Adipocyte (in vitro differentiated cells): ENCODE measurements at places on chromosomes 16 and 17.

DNA sequence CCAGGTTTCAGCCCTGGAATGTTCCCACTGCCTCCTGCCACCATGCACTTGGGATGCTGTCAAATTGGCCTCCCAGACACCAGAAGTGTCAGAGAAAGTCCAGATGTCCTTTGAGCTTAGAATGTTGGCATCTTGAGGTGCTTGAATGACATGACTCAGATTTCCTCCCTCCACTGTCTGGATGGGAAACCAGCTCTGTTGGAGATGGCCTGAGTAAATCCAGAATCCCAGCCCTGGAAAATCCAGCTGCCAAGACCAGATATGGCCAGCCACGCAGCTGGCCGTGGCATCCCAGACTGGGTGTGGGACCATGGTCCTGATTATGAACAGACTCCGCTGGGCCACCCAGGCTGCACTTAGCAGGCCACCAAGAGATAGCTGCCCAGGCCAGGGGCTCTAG, 57.0 kb upstream of the CLEC3A start:
- no peak for DNase-seq

GRCh38 chr16:12881182-12881581, 20.2 kb upstream of the SHISA9 start:
- DNase-seq, result no peak

GRCh38 chr17:69949973-69950695, 124.9 kb upstream of the KCNJ16 start:
- no peak for DNase-seq

- no peak for DNase-seq
These were observed 19.0 kb downstream of the IRF8 start for GRCh38 chr16:85917959-85918358.

DNA sequence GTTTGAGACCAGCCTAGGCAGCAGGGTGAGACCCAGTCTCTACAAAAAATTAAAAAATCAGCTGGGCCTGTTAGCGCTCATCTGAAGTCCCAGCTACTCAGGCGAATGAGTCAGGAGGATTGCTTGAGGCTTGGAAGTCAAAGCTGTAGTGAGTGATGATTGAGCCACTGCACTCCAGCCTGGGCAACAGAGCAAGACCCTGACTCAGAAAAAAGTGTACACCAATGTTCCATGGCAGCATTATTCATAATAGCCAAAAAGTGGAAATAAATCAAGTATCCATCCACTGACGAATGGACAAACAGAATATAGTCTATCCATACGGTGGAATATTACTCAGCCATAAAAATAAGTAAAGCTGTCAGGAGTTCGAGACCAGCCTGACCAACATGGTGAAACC, 2.6 kb downstream of the NMRAL1 start:
- no peak for DNase-seq

GRCh38 chr17:77456951-77457548, 316.3 kb downstream of the SEC14L1 start:
- DNase-seq, result no peak

DNA sequence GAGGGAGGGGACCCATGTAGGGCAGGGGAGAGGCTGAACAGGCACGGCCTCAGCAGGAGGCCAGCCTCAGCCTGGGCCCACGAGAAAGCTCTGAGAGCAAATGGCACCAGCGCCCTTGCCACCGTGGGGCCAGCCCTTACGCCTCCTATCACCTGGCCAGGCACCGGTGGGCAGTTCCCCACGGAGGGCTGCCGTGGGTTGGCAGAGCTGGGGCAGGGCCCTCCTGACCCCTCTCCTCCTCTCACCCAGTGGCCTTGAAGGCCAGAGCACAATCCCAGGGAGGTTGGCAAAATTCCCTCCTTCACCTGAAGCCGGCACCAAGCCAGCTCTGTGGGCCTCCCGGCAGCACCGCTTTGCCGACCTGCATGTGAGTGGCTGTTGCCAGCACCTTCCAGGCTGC, 53.1 kb upstream of the ENPP7 start:
- DNase-seq, result no peak

DNA sequence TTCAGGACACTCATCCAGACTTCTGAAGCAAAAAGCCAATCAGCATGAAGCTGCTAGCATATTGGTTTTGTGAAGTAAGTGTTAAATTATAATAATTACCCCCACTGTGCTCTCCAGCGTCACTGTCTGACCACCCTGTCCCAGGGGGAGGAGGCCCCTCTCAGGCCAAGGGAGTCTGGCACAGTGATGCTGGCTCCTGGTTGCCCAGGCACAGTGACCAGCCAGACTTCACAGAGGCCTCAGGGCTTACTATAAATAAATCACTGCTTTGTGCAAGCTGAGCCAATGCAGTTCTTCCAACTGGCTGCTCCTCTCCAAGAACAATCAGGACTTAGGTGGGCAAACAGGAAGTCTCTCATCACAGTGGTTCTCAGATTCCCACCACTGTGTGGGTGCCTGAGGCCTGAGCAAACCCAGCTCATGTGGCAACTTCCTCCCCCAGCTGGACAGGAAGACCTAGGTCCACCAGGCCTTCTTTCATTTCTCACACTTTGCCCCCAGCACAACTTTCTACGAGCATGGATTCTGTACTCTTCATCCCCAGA, 1.7 kb upstream of the DBNDD1 start:
- DNase-seq, result no peak

DNA sequence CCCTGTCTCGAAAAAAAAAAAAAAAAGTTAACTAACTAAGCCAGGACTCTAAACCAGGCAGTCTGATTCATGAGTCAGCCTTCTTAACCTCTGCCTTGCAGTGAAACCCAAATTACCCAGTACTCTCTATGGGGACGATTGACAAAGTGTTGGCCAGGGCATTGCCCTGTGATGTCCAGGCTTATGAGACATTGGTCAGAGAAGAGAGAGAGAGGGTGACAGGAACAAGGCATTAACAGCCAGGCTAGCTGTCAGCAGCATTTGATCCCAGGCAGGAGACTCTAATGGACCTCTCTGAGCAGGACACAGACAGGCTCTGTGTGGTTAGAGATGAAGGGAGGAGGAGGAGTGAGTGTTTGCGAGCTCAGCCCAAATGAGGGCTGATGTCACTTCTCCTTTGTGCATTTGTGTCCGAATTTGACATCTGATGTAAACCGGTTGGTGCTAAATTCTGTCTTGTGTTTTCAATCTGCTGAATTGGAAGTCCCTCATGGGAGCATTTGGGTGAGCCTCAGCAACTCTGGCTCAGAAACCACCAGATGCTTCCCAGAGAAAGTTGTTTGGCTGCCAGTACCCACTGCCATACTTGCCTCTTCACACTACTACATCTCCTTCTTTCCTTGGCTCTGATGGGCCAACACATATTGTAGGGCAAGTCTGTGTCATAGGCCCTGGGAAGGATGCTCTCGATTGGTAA, 4.3 kb upstream of the MYL4 start:
- DNase-seq, result peak; percentile 46

DNA sequence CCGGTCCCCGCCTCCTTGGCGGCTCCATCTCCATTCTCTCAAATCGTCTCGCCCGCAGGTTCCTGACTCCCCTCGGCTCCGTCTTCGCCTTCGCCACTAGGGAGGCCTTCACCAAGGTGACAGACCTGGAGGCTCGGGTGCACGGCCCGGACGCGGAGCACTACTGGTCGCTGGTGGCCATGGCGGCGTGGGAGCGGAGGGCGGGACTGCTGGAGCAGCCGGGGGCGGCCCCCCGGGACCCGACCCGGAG, 862 bp downstream of the GLTPD2 start:
- DNase-seq, result no peak

DNA sequence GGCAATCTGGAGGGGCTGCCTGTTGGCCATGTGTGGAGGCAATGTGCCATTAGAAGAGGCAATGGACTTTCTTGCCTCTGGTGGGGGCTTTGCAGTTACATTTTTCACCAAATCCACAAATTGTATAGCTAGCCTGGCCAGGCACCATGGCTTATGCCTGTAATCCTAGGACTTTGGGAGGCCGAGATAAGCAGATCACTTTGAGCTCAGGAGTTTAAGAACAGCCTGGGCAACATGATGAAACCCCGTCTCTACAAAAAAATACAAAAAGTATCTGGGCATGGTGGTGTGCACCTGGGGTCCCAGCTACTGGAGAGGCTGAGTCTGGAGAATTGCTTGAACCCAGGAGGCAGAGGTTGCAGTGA, 2.7 kb upstream of the RNF112 start:
- DNase-seq, result no peak

DNA sequence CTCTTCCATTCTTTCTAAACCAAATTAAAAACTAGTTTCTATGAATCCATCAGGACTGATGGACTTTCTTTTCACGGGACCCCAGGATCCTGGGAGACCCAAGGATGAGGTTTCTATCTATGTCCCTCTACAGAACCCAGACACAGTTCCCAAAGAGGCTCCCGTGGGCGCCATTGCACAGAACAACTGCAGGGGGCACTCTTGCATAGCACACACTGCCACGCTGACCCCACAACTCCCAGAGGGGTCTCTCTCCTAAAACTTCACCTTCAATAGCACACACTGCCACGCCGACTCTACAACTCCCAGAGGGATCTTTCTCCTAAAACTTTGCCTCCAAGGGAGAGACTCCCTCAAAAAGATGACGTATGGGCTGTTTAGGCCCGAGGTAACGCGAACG, 9.0 kb downstream of the ABR start:
- no peak for DNase-seq

- DNase-seq, result no peak
These were observed 52.9 kb upstream of the SEC14L1 start for GRCh38 chr17:77087650-77088454.

GRCh38 chr16:66740010-66740409, 11.4 kb downstream of the DYNC1LI2 start:
- peak; percentile 78 for DNase-seq

GRCh38 chr16:19344224-19344801, 58.8 kb downstream of the CLEC19A start:
- DNase-seq, result no peak

- DNase-seq, result peak; percentile 86
These were observed 22.2 kb downstream of the KRT23 start for GRCh38 chr17:40915199-40915661.

GRCh38 chr17:80835816-80836657, 155.6 kb upstream of the CHMP6 start:
- DNase-seq, result no peak

GRCh38 chr17:30391534-30391933, 12.8 kb downstream of the CPD start:
- DNase-seq, result no peak

GRCh38 chr16:14436401-14436955, 193.6 kb downstream of the PARN start:
- no peak for DNase-seq

DNA sequence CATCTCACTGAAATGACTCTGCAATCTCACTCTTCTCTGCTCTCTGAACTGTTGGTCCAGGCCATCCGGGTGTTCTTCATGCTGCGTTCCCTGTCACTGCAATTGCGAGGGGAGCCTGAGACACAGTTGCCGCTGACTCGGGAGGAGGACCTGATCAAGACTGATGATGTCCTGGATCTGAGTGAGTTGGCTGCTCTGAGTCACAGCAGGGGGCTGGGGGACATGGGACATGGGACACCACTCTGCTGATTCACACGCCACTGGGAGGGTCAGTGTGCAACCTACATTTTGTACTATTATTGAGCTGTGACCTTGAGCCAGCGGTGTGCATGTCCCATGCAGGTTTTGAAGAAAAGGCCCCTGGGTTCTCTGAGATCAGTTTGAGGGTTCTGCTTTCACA, 116.5 kb downstream of the CLEC16A start:
- DNase-seq, result no peak

DNA sequence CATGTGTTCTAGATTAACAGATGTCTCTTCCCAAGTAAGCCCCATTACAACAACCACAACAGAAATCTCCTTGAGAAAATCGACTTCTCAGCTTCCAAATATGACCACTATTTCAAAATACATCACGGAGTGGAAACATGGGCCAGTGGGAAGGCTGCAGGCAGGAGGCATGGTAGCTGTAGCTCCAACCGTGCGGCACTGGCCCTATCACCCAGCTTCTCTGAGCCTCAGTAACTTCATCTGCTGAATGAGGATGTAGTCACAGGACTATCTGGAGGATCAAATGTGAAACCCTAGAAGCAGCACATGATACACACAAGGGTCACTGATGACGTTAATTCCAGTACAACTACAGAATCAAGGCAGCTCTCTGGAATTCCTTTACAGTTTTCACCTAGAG, 112.2 kb downstream of the VPS53 start:
- DNase-seq, result no peak

DNA sequence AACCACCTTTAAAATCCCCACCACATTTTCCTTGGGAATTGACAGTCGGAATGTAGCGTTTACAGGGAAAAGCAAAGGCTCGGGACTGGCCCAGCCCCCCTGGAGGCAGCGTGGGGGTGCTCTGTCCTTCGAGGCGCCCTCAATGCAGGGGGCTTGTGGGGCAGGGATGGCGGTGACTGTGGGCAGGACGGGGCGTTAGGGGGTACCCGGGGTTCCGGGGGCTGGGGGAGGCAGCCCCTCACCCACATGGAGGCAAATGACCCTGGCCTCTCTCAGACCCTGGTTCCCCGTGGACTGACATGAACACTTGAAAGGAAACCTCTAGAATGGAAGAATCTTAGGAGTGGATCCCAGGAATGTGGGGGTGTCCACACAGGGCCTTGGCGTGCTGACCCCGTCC, 78.4 kb upstream of the GNG13 start:
- DNase-seq, result no peak

GRCh38 chr17:68606451-68607307, 5.5 kb upstream of the FAM20A start:
- DNase-seq, result no peak

GRCh38 chr16:85998868-85999729, 100.1 kb downstream of the IRF8 start:
- DNase-seq, result no peak

GRCh38 chr17:75394332-75394918, 11.1 kb downstream of the GRB2 start:
- peak; percentile 30 for DNase-seq

GRCh38 chr17:61237275-61237674, 162.4 kb upstream of the TBX2 start:
- no peak for DNase-seq

DNA sequence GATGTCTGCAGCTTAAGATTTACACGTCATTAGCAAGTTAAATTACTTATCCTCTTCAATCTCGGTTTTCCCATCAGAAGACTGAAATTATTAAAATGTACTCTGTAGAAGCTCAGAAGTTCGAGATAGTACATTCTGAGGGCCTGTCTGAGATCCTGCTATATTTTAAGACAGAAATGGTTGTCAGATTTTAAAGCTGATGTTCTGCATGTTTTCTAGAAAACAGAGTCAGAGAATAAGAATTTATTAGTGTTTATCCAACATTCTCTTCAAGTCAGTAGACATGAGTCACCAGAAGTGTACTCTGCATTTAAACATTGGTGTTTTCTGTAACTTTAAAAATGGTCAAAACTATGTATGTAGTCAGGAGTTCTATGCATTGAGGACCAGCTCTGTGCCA, 155.2 kb upstream of the MYOCD start:
- peak; percentile 73 for DNase-seq
